Activated gamma-delta T cell treated with Interleukin-2 at 50 U/mL for 16 hours (primary cell): ENCODE measurements at places on chromosomes 16 and 17.

- no peak for DNase-seq
Measured at GRCh38 chr16:53341792-53342191, 92.5 kb upstream of the RBL2 start.

- DNase-seq: no peak
Measured at GRCh38 chr16:53078765-53079485, 24.1 kb downstream of the CHD9 start.

DNA sequence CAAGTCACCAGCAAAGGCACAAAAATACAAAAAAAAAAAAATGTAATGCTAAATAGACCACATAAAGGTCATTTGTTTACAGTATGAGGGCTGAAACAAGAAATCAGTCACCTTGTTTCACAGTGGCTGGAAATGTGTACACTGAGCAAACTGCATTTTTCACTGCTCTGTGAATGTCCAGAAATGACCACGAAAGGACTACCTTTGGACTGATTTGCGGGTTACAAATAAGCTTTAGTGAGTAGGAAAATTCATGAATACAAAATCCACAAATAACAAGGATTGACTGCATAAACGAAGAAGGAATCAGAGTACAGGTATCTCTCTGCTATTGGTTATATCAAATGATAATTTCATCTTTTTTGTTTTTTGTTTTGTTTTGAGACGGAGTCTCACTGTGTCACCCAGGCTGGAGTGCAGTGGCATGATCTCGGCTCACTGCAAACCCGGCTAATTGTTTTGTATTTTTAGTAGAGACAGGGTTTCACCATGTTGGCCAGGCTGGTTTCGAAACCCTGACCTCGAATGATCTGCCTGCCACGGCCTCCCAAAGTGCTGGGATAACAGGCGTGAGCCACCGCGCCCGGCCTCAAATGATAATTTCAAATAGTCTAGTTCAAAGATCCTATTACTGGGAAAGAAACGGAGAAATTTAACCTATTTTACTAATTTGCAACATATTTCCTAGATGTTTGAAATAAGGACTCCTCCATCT lies 30.5 kb downstream of the CYTH1 start:
- no peak for DNase-seq

DNA sequence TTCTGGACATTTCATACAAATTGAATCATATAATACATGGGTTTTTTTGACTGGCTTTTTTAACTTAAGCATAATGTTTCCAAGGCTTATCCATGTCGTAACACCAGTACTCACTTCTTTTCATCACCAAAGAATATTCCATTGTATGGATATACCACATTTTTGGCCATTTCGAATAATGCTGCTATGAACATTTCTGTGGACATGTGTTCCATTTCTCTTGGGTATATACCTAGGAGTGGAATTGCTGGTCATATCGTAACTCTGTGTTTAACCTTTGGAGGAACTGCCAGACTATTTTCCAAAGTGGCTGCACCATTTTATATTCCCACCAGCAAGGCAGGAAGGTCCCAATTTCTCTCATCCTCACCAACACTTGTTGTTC lies 46.0 kb upstream of the WSB1 start:
- DNase-seq: no peak

DNA sequence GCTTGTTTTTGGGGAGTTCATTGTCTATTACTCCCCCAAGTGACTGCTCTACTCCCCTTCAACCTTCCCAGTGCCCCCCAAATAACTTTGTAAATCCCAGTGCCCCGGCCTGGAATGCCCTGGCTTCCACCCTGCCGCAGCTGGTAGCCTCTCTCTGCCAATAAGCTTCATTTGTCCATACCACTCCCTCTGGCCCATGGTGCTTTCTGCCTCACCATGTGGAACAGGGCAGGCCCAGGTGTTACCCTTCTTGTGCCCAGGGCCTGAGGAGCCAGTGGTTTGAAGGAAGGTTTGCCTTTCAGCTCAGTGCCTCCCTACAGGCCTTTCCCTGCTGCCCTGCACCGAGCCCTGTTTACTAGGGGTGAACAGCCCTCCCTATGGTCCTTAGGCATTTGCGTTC lies 134.2 kb downstream of the AATF start:
- DNase-seq: no peak

DNA sequence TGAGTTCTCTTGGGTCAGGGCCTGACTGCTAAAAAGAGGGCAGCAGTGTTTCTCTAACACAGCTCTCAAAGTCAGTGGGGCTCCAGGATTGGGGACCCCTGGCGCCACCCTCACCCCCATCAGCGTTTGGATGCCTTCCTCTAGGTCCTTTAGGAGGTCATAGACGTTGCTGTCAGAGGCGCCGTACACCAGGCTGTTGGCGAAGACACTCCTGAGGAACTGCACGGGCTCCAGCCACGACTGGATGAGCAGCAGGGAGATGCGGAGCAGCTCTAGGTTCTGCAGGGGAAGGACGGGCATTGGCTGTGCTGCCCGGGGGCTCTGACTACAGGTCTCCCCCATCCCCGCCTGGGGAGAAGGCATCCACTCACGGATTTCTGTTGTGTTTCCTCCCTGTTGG lies 993 bp downstream of the GH1 start:
- no peak for DNase-seq

- DNase-seq: no peak
Measured at GRCh38 chr16:20987049-20987448, 86.5 kb downstream of the LYRM1 start.

DNA sequence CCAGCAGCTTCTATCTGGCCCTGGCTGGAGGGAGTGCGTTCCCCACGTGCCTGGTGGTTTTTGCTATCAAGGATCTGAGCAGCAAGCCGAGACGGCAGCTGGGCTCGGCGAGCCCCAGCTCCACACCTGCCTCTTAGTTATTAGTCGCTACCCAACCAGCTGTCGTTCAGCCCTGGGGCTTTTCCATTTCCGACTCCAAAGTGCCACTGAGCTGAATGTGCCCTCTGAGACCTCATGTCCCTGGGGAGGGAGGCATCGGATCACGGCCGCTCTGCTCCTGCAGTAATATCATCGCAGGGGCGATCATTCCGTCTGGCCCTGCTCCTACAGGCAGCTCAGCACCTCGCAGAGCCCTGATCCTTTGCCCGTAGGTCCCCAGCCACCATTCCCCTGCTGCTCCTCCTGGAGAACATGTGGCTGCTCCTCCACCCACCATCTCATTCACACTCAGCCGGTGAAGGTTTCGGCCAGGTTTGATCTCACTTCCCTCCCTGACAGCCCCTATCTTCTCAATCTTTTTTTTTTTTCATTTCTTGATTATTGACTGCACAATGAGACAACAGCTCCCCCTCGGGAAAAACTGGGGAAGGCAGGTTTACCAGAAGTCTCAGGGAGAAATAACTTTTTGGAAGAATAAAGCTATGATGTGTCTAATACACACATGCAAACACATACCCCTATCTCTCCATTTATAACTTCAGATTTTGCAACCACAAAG lies 86.7 kb downstream of the ZFHX3 start:
- no peak for DNase-seq

DNA sequence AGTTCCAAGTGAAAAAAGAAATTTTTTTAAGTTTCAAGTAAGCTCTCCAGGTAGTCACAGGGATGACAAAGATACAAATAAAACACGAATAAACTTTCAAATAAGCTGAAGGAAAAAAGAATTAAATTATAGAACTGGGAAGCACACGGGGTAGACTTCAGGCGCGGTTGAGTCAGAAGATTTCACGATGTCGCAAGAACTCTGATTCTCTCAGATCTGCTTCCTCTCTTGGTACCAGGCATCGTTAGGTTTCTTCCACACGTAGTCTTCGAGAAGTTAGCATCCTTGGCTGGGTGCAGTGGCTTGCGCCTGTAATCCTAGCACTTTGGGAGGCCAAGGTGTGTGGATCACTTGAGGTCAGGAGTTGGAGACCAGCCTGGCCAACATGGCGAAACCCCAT lies 784.1 kb upstream of the RBFOX1 start:
- no peak for DNase-seq

DNA sequence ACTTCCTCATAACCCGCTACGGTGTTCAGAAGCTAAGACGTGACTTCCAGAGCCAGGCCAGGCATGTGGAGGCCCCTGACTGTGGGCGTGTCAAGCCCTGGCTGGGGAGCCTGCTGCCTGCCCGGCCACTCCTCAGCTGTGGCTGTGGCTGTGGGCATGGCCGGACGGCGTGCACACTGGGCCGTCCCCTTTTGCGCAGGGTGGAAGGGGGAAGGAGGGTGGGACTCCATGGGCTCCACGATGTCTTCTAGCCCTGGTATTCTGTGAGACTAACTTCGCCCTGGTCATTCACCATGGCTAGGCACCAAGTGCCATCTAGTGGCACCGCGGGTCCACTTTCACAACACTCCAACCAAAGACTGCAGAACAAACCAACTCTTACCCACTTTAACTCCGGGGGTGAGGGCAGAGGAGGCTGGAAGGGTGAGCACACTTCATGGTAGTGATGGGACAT lies 67.9 kb downstream of the N4BP1 start:
- no peak for DNase-seq

GRCh38 chr17:28472871-28473497 lies 460 bp upstream of the SLC13A2 start:
- DNase-seq: no peak

GRCh38 chr16:57257455-57258070 lies 12.5 kb downstream of the ARL2BP start:
- DNase-seq: no peak

DNA sequence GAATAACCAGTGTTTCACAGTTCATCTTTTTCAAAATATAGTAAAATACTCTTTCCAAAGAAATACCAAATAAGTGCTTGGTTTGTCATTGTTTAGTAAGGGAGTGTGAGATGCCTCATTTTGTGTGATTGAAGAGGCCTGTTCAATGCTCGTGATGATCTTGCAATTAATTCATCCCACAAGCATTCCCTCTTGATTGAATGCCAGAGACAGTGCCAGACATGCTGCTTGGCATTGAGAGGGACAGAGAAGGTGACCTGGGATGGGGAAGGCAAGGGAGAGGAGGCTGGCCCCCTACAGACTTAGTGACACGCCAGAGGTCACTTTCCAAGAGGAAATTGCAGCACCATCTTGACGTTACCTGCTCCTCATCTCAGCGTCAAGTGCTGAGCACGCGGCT lies 49.3 kb downstream of the CLEC16A start:
- DNase-seq: no peak

DNA sequence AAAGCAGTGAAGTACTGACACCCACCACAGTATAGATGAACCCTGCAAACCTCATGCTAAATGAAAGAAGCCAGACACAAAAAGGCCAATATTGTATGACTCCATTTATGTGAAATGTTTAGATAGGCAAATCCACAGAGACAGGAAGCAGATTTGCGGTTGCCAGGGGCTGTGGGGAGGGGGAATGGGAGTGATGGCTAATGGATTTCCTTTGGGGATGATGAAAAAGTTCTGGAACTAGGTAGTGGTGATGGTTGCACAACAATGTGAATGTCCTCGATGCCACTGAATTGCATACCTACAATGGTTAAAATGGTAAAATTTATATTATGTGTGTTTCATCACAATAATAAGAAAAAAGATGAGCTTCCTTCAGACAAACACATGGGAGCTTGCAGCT lies 28.4 kb upstream of the WFIKKN2 start:
- DNase-seq: no peak

GRCh38 chr16:1493746-1494094 lies 560 bp downstream of the TELO2 start:
- no peak for DNase-seq

GRCh38 chr17:61128661-61129115 lies 271.0 kb upstream of the TBX2 start:
- no peak for DNase-seq

- no peak for DNase-seq
Measured at GRCh38 chr17:4839965-4840892, 7.1 kb downstream of the MINK1 start.

- DNase-seq: no peak
Measured at GRCh38 chr16:84358601-84359295, 9.6 kb upstream of the ATP2C2 start.

DNA sequence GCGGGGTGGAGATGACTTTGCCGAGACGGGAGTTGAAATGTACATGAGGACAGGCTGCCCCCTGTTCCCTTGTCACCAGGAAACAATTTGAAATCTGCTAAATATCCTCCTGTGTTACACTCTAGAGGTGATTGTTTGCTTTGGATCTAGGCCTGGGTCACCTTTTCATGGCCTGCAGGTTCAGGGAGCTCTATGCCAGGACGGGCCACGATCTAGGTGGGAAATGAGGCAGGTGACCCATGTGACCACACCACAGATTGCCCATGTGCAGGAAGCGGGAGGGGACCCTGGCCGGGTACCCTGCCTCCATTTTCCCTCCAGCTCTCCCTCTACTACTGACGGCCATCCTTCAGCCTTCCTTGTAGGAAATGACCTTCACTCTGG lies 43.4 kb downstream of the MEAK7 start:
- no peak for DNase-seq

DNA sequence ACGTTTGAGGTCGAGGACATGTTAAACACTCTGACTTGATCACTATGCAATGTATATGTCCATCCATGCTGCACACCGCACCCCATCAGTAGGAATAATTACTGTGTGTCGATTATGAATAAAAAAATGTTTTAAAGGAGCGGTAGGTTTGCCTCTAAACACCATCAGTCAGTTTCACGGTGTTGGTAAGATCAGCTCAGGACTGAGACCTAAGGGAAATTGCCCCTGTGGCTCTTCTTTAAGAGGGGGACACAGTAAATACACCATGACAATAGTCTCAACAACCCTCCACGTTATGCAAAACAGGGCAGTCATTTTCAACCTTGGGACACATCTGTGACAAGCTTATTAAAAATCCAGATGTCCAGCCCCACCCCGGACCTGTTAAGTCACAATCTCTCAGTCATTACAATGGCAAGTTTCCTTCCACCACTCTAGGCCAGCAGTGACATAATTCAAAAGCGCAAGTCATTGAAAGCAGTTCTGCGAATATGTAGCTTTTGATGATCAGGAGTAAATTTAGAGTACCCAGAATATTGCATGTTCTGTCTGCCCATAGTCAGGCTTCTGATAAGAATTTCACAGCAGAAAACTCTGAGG lies 1.2 kb downstream of the ATMIN start:
- DNase-seq: no peak

DNA sequence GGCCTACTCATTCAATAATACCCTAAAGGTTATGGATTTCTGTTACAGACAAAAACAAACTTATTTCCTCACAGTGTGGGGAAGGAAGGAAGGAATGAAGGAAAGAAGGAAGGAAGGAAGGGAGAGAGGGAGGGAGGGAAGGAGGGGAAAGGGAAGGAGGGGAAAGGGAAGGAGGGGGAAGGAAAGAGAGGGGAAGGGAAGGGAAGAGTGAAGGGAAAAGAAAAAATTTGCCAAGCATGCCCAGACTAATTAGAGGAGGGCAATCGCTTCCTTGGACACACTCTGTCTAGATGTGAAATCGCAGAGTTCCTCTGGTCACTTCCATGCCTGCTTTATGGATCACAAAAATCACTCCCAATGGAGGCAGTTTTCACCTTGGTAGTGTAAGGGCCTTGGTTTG lies 570.1 kb upstream of the SOX9 start:
- no peak for DNase-seq

GRCh38 chr17:37650419-37651003 lies 7.3 kb upstream of the DDX52 start:
- no peak for DNase-seq
